ENCODE measurements at places on chromosomes 3 and 15.

- DNase-seq = no peak
Measured at GRCh38 chr3:72320955-72321303, 527.3 kb downstream of the SHQ1 start.

DNA sequence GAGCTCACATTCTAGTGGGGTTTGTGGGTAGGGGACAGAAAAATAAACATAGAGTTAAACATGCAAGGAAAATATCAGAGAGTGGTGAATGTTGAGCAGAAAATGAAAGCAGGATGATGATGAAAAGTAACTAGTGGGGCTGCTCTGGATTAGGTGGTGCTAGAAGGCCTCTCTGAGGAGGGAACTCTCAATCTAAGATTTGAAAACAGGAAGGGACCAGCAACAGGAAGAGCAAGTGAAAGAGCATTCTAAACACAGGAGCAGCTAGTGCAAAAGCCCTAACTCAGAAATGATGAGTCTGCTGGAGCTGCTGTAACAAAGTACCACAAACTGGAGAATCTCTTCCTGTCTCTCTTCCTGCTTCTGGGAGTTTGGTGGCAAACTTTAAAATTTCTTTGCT is 468.6 kb upstream of the AGTR1 start:
- DNase-seq = no peak

DNA sequence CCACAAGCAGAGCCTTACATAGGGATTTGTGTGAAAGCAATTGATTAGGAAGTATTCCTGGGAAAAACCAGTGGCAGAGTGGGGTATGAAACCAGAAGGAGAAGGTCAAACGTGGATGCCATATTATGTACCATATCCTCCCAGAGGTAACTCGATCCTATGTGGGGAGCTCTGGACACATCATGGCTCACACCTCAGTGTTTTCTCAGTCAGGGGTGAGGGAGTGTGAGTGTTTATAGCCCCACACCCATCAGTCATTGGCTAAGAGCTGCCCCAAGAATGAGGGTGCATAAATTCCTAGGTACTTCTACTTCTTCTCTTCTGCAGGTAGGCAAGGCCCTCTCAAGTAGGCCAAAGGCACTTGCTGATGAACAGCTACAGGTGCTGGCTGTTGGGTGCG is 28.2 kb upstream of the PDZRN3 start:
- no peak for DNase-seq

GRCh38 chr3:9866639-9867038 is 13.4 kb downstream of the CIDEC start:
- DNase-seq = no peak

GRCh38 chr3:28738425-28738824 is 389.8 kb upstream of the AZI2 start:
- DNase-seq = no peak

DNA sequence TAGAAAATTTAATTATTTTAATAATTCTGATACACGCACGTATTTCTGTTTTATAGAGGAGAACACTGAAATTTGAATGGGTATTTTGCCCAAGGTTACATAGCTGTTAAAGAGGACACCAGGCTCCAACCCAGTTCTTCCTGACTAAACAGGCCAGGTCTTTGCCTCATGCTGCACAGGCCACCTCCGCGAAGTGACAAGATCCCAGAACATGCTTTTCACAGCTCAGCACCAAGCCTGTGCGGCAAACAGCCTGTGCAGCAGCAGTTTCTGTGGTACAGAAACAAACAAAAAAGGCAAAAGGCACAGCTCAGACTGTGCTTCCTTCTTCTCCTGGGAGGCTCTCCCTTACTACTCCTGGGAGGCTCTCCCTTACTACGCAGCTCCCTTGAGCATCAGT is 6.5 kb downstream of the FOXL2 start:
- no peak for DNase-seq

GRCh38 chr15:62456011-62456920 is 291.2 kb upstream of the C2CD4B start:
- no peak for DNase-seq

- peak; percentile 23 for DNase-seq
Measured at GRCh38 chr15:31079519-31079918, 22.0 kb downstream of the TRPM1 start.

- no peak for DNase-seq
Measured at GRCh38 chr15:31325595-31326155, 960 bp upstream of the KLF13 start.

GRCh38 chr3:72665103-72665502 is 183.1 kb downstream of the SHQ1 start:
- DNase-seq = no peak

DNA sequence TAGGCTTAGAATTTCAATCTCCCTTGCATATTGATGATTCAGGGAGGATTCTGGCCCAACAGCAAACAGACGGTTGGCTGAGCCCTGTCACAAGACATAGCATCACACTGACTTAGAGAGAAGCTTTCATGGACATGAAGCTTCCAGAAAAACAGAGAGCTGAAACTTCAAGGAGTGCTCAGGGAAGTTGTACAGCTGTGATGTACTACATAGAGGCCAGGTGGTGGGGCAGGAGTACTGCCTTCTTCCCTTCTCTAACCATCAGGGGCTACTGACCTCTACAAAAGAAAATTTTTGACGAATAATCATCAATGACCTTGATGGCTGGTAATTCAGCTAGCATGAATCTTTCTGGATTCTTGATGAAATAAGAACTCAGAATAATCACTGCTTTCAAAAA is 378.5 kb downstream of the ERC2 start:
- no peak for DNase-seq

DNA sequence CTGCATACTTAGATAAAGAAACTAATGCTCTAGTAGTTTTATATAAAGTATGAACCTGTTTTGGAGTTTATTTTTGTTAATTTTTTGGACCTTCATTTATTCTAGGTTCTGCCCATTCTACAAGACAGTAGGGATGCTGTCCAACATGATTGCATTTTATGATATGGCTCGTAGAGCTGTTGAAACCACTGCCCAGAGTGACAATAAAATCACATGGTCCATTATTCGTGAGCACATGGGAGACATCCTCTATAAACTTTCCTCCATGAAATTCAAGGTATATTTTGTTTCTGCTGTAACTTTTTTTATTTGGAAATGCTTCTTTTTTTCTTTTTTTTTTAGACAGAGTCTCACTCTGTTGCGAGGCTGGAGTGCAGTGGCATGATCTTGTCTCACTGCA is 33.3 kb upstream of the GRAMD1C start:
- no peak for DNase-seq

All from keratinocyte (primary cell).